T-helper 17 cell (primary cell): ENCODE measurements at places on chromosomes 11 and 22. TPM values are rescaled to one million over a fixed set of nuclear protein-coding genes. Genes with fewer than 3 reads are reported as not detected.

- H3K27me3 ChIP-seq = peaks cover 33% of the 10 kb centered on the region
- no peak for DNase-seq
- no peak overlapping the region for H3K4me3 ChIP-seq
- no peaks in the 10 kb centered on the region for H3K4me1 ChIP-seq
Measured at GRCh38 chr11:36071917-36072500, 128.1 kb downstream of the LDLRAD3 start.

- no peak for DNase-seq
- H3K4me1 ChIP-seq = peaks cover 2% of the 10 kb centered on the region
- no peak overlapping the region for H3K27ac ChIP-seq
Measured at GRCh38 chr11:64366751-64367150, 7.8 kb downstream of the RPS6KA4 start.

GRCh38 chr11:102577723-102578122, 47.2 kb upstream of the MMP7 start:
- DNase-seq = no peak
- no peak overlapping the region for H3K4me3 ChIP-seq
- no peaks in the 10 kb centered on the region for H3K36me3 ChIP-seq
- H3K27ac ChIP-seq = no peak overlapping the region
- H3K27me3 ChIP-seq = no peaks in the 10 kb centered on the region

CHRNA10 gene
- total RNA-seq = 0.82 TPM

NUDT8 gene
- 1.5 TPM for total RNA-seq

DNA sequence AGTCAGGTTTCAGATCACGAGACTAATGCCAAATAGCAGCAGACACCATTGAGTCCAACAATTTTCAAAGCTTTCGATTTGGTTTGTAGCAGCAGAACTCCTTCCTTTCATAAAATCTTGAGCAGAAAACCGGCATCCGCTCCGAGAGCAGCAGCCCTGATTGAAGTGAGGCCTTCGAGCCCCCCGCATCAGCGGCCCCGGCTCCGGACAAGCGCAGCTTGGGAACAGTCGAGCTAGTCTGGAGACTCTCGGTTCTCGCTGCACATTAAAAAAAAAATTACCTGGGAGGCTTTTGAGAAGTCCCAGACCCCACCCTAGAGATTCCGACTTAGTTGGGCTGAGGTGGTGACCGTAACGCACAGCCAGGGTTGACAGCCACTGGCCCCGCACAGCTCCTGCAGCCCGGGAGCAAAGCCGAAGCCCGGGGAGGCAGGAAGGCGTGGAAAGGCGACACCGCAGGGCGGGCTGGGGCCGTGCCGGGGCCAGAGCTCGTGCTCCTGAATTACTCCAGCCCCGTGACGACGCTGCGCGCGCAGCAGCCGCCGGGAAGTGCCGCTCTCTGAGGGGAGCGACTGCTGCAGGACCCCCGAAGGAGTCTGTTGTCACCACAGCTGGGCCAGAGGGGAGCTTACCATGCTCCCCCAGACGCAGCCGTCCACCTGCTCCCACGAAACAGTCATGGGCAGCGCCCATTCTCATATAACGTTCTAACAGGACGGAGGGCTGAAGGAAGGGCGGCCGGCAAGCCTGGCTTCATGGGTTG, 57.8 kb downstream of the SPATA19 start:
- no peak overlapping the region for H3K27ac ChIP-seq
- H3K4me3 ChIP-seq = no peak overlapping the region
- H3K27me3 ChIP-seq = peaks cover 56% of the 10 kb centered on the region
- H3K36me3 ChIP-seq = peaks cover 2% of the 10 kb centered on the region
- no peak for DNase-seq
- H3K4me1 ChIP-seq = peaks cover 7% of the 10 kb centered on the region

- no peak overlapping the region for H3K27ac ChIP-seq
- no peak overlapping the region for H3K4me3 ChIP-seq
- DNase-seq = no peak
Measured at GRCh38 chr22:33404723-33405122, 346.5 kb upstream of the SYN3 start.

CST6 gene
- total RNA-seq = not detected

DNA sequence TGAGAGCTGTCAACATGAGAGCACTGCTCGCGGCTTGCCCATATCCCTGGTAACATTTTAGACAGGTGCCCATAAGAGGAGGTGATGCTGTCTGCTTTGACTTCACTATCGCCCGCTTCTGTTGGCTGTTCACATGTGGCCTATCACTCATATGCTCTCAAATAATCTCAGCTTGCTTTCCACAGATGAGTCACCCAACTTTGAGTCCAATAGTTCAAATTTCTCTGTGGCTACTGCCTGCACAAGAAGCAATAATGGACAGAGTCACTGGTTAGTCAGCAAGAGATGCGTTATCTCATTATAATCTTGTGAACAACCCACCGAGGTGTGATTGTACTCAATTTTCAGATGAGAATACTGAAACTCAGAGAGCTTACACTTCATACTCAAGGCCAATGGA, 1714.1 kb downstream of the LRRC4C start:
- no peaks in the 10 kb centered on the region for H3K4me1 ChIP-seq
- no peaks in the 10 kb centered on the region for H3K36me3 ChIP-seq
- H3K27ac ChIP-seq = no peak overlapping the region

GRCh38 chr11:43010042-43010441, 301.8 kb upstream of the API5 start:
- no peak overlapping the region for H3K27ac ChIP-seq
- H3K27me3 ChIP-seq = no peaks in the 10 kb centered on the region
- DNase-seq = no peak
- no peaks in the 10 kb centered on the region for H3K36me3 ChIP-seq
- H3K4me3 ChIP-seq = no peak overlapping the region
- no peaks in the 10 kb centered on the region for H3K4me1 ChIP-seq

MUC2 gene
- total RNA-seq = not detected

- peaks cover 3% of the 10 kb centered on the region for H3K36me3 ChIP-seq
- peaks cover 19% of the 10 kb centered on the region for H3K4me1 ChIP-seq
- H3K4me3 ChIP-seq = peak within 1 kb of the TSS; percentile 96
- peak; percentile 59 for DNase-seq
- no peaks in the 10 kb centered on the region for H3K27me3 ChIP-seq
- H3K27ac ChIP-seq = peak within 1 kb of the TSS; percentile 94
Measured at GRCh38 chr11:3807909-3808860, at the start of gene PGAP2. PGAP2 (plus strand) TSS chr11:3808560; CDS start chr11:3811260, 2,700 bp downstream.

DNA sequence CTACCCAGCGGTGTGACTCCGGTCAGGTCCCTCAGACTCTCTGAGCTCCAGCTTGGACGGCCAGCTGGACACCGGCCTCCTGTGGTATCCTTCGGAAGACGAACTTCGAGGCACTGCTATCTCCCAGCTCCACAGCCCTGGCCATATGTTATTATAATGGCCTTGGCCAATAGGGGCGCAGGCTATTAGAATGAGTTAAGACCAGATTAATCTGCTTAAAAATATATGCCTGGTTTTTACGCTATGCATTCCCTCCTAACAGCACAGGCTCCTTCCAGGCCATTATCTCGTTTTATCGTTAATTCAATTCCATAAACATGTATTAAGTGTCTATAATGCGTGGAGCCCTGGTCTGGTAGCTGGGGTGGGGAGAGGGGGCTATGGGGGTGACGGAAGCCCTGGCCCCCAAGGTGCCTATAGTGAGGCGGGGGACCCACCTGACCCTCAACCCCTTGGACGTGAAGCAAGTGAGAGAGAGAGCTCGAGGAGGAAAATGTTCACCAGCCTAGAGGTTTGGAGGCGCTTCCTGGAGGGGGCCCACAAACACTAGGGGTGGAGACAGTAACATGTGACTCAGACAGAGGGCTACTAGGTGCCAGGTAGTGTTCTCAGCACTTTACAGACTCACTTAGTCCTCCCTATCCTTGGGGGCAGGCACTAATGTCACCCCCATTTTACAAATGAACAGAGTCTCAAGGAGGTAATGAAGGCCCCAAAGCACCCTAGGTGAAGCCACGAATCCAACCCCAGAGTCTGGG, 37.5 kb upstream of the TCF20 start:
- H3K4me3 ChIP-seq = no peak overlapping the region
- no peaks in the 10 kb centered on the region for H3K27me3 ChIP-seq
- H3K4me1 ChIP-seq = peaks cover 41% of the 10 kb centered on the region

GRCh38 chr11:126350836-126351235, 4.7 kb upstream of the ST3GAL4 start:
- no peaks in the 10 kb centered on the region for H3K27me3 ChIP-seq
- DNase-seq = no peak
- H3K4me3 ChIP-seq = no peak overlapping the region
- peak overlapping the region; percentile 3 for H3K27ac ChIP-seq

- no peak overlapping the region for H3K27ac ChIP-seq
- H3K27me3 ChIP-seq = peaks cover 37% of the 10 kb centered on the region
- no peak for DNase-seq
- H3K36me3 ChIP-seq = no peaks in the 10 kb centered on the region
Measured at GRCh38 chr11:120125024-120125423, 12.9 kb downstream of the TRIM29 start.

DUSP8 gene
- 79.5 TPM for total RNA-seq

- peaks cover 46% of the 10 kb centered on the region for H3K4me1 ChIP-seq
- H3K4me3 ChIP-seq = peak overlapping the region; percentile 77
- H3K27me3 ChIP-seq = no peaks in the 10 kb centered on the region
- no peaks in the 10 kb centered on the region for H3K36me3 ChIP-seq
- peak overlapping the region; percentile 85 for H3K27ac ChIP-seq
Measured at GRCh38 chr11:12086271-12087074, 23.9 kb upstream of the MICAL2 start.

DNA sequence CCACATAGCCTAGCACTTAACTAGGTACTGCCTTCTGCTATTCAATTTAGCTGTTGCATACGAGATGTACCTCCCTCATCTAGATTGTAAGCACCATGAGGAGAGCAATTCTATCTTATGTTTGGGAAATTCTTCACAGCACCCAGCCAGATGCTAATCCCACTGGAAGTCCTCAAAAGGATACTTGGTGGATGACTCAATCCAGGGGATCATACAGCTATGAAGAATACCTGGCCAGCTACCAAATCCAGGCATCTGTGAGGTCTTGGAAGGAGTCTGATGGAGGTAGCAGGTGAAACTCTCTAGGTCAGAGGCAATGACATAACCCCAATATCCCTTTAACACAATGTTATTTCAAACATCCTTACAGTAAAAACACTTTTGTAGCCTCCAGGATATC, 167.8 kb upstream of the NCAM1 start:
- H3K27ac ChIP-seq = no peak overlapping the region
- DNase-seq = no peak
- peaks cover 26% of the 10 kb centered on the region for H3K27me3 ChIP-seq
- peaks cover 2% of the 10 kb centered on the region for H3K4me1 ChIP-seq

ANO1 gene
- 0.34 TPM for total RNA-seq

- peaks cover 8% of the 10 kb centered on the region for H3K4me1 ChIP-seq
- H3K27me3 ChIP-seq = no peaks in the 10 kb centered on the region
- DNase-seq = no peak
Measured at GRCh38 chr11:9280655-9281301, 15.6 kb upstream of the DENND5A start.

OR4X1 gene
- not detected for total RNA-seq

GRCh38 chr11:107740271-107740670, 28.4 kb upstream of the SLN start:
- no peak overlapping the region for H3K4me3 ChIP-seq
- H3K27me3 ChIP-seq = peaks cover 54% of the 10 kb centered on the region
- H3K27ac ChIP-seq = no peak overlapping the region
- peaks cover 2% of the 10 kb centered on the region for H3K4me1 ChIP-seq
- H3K36me3 ChIP-seq = no peaks in the 10 kb centered on the region

- H3K4me1 ChIP-seq = peaks cover 2% of the 10 kb centered on the region
- peaks cover 2% of the 10 kb centered on the region for H3K36me3 ChIP-seq
- H3K4me3 ChIP-seq = no peak overlapping the region
- peaks cover 12% of the 10 kb centered on the region for H3K27me3 ChIP-seq
Measured at GRCh38 chr11:116640641-116641402, 132.0 kb downstream of the BUD13 start.

DNA sequence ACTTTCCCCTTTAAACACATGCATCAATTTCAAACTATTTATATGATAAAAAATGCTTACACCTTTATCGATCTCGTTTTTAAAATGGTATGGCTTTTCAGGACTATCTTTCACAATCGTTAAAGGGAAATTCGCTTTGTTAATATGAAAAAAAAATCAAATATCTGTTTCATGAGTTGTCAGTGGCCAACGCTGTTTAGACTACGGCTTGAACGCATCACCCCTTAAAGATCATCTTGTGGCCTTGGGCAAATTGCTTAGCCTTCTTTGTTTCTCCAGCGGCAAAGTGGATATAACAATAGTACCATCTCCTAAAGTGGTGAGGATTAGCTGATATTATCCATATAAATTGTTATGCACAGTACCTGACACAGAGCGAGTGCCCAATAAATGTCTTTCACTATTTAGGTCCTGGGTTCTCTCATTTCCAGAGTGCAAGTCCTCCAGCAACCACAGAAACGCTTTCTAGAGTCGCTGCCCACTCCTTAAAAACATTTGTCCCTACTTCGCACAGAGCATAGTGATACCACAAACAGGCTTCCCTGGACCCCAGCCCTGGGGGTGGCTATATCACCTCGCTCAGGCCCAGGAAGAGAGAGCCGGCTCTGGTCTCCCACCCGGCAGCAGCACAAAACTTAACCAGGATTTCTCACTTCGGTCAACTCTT, 904 bp downstream of the SLC35F2 start:
- peaks cover 35% of the 10 kb centered on the region for H3K4me1 ChIP-seq
- peaks cover 2% of the 10 kb centered on the region for H3K36me3 ChIP-seq
- H3K4me3 ChIP-seq = peak overlapping the region; percentile 96
- H3K27ac ChIP-seq = peak overlapping the region; percentile 91

GRCh38 chr11:45517171-45517770, 148.2 kb downstream of the CHST1 start:
- H3K27ac ChIP-seq = no peak overlapping the region
- no peak for DNase-seq
- H3K36me3 ChIP-seq = peaks cover 3% of the 10 kb centered on the region
- H3K4me1 ChIP-seq = peaks cover 2% of the 10 kb centered on the region
- H3K27me3 ChIP-seq = peaks cover 17% of the 10 kb centered on the region
- H3K4me3 ChIP-seq = no peak overlapping the region

OR51F2 gene
- total RNA-seq = not detected

OR5B12 gene
- total RNA-seq = 0.30 TPM

GGTLC2 gene
- not detected for total RNA-seq

GRCh38 chr11:1765871-1766718, 2.4 kb upstream of the CTSD start:
- no peak overlapping the region for H3K27ac ChIP-seq
- H3K4me1 ChIP-seq = peaks cover 30% of the 10 kb centered on the region
- H3K4me3 ChIP-seq = no peak overlapping the region
- DNase-seq = no peak
